AG08396 (cell line): ENCODE measurements at places on chromosomes 3 and 15.
A peak's percentile ranks its signal among the peaks of the same experiment; 100 is the strongest.

- no peak for DNase-seq
Measured at GRCh38 chr15:53681056-53681455, 78.4 kb downstream of the WDR72 start.

DNA sequence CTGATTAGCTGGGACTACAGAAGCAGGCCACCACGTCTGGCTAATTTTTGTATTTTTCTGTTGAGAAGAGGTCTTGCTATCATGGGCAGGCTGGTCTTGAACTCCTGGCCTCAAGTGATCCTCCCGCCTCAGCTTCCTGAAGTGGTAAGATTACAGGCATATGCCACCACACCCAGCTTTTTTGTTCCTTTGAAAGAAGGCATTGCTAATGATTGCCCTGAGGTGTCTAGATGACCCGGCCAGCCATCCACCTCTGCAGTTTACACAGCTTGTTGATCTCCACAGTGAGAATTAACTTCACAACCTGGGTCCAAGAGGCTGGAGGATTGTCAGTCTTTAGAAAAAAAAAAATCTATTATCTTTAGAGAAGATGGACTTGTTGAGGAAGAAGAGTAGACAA is 58.7 kb downstream of the SMAD3 start:
- no peak for DNase-seq

DNA sequence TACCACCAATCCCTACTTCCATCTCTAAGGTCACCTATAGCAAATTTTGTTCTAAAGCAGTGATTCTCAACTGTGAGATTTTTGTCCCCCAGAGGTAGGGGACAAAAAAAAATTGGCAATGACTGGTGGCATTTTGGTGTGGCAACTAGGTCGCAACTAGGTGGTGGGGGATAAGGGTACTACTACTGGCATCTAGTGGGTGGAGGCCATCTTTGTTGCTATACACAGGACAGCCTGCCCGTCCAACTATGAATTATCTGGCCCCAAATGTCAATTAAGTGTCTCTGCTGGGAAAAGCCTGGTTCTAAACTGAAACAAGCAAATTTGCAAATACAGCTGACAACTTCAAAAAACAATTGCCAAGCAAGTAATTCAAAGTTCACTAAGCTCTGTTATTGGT is 1.4 kb downstream of the MTMR10 start:
- no peak for DNase-seq

- DNase-seq, result no peak
Measured at GRCh38 chr3:188001093-188001492, 152.9 kb upstream of the LPP start.

DNA sequence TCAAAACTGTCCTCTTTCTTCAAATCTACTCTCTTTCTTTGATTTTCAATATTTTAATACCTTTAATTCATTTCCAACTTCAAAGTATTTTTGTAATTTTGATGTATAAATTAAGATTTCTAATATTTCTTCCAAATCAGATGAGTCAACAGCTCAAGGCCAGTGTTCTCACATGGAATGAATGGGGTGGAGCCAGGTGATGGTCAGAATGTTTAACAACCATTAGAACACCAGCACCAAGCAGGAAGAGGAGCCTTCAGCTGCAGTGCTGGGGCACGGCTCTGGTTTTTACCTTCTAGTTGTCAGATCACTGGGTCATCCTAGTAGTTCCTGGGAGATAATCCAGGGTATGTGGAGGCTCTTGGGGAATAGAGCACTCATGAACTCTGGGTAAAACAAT is 494.5 kb upstream of the PDZRN3 start:
- no peak for DNase-seq

DNA sequence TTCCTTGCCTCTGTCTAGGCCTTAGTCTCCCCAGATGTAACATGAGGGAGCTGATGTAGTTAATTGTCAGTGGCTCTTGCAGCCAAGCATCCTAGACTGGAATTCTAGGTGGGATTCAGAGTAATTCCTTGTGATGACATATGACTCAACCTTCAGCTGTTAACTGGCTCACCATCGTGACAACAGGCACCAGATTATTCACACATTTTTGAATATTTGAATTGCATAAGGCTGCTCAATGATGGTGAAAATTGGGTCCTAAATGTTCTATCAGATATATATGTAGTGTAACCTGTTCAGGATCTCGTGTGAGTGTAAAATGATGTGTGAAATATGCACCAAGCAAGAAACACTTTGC is 405.1 kb downstream of the LPP start:
- no peak for DNase-seq

GRCh38 chr15:81092559-81092902 is 41.5 kb upstream of the CFAP161 start:
- DNase-seq, result no peak

- no peak for DNase-seq
Measured at GRCh38 chr3:35744419-35744818, 105.1 kb downstream of the ARPP21 start.

- DNase-seq, result no peak
Measured at GRCh38 chr3:14405360-14406238, 3.2 kb downstream of the SLC6A6 start.

DNA sequence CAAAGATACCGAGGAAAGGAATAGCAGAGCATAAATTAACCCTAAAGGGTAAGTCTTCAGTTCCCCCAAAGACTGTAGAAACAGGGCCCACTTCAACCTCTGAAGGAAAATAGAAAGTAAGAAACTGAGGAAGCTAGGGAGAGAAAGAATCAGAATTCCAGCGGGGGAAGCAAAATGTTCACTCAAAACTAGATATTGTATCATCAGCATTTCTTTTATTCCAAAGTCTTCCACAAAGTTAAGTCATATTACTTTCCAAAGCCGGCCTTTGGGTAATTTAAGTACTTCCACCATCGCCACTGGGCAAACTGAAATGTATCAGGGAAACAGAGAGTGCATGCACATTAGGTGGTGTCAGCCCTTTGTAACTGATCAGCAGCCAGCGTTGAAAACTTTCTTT is 88.3 kb downstream of the RSL24D1 start:
- no peak for DNase-seq

DNA sequence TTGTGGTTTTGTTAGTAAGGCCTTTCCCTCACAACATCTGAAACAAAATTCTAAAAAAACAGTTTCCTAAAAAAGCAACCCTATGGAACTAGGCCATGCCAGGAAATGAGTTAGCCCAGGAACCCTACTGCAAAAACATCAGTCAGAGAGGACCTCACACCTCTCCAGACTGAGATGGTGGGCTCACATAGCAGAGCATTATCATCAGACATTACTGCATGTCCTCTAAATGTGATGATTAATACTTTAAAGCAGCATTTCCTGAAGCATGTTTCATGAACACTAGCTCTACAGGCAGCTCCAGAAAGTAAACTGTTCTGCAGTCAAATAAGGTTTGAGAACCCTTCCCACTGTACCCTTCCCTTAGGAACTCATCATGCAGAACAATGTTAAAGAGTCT is 232.3 kb upstream of the MRPL3 start:
- no peak for DNase-seq

GRCh38 chr15:63462088-63462487 is 42.3 kb upstream of the USP3 start:
- no peak for DNase-seq

- DNase-seq, result no peak
Measured at GRCh38 chr15:47437491-47437890, 279.8 kb upstream of the SEMA6D start.

DNA sequence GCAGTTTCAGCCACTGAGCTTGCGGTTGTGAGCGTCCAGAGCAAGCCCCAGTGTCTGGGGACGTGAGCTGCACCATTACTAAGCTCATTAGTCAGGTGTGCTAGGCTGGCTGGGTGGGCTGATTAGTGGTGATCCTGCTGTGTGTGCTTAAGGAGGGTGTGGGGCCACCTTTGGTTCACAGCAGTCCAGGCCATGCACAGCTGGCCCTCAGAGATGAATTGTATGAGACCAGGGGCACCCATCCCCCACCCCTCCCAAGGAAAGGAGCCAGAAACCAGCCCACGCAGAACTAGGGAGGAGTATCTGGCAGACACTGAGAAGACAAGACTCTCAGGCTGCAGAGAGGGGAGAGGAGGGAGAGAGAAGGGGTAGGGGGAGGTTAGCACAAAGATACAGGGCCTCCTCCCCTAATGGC is 3.8 kb downstream of the TYRO3 start:
- DNase-seq, result no peak

GRCh38 chr15:26518885-26519284 is 254.0 kb downstream of the GABRB3 start:
- no peak for DNase-seq

GRCh38 chr3:38541806-38542205 is 45.7 kb downstream of the EXOG start:
- DNase-seq, result no peak

GRCh38 chr3:190252080-190252479 is 70.2 kb downstream of the CLDN1 start:
- peak; percentile 40 for DNase-seq

DNA sequence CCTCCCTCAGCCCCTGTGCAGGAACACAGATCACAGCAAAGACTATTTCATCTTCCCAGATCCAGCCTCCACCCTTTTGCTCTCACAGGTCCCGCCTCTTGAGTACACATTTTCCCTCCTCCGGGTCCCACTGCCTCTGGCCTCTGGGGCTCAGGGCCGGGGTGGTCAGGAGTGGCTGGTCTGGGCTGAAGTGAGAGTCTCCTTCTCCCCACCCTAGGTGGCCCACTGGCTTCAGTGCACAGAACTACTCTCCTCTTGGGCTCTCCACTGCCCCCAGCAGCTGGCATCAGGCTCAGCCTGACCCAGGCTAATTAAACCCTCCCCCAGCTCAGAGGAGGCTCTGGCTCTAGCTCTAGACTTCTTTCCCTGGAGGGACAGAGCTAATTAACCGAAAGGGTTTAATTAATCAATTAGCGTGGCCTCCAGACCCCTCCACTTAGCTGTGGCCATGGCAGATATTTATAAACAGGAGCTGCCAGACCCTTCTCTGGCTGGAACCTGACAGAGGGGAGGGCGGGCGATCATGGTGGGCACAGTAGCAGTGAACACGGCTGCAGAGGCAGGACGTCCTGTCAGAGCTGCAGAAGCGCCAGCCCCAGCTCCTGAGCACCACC is 15.1 kb downstream of the DUSP7 start:
- DNase-seq, result no peak

GRCh38 chr15:78981532-78982313 is 36.9 kb upstream of the CTSH start:
- DNase-seq, result no peak

- DNase-seq, result no peak
Measured at GRCh38 chr3:175606650-175607318, 747.6 kb downstream of the NAALADL2 start.

GRCh38 chr3:144332868-144333267 is 361.2 kb downstream of the DIPK2A start:
- DNase-seq, result no peak

DNA sequence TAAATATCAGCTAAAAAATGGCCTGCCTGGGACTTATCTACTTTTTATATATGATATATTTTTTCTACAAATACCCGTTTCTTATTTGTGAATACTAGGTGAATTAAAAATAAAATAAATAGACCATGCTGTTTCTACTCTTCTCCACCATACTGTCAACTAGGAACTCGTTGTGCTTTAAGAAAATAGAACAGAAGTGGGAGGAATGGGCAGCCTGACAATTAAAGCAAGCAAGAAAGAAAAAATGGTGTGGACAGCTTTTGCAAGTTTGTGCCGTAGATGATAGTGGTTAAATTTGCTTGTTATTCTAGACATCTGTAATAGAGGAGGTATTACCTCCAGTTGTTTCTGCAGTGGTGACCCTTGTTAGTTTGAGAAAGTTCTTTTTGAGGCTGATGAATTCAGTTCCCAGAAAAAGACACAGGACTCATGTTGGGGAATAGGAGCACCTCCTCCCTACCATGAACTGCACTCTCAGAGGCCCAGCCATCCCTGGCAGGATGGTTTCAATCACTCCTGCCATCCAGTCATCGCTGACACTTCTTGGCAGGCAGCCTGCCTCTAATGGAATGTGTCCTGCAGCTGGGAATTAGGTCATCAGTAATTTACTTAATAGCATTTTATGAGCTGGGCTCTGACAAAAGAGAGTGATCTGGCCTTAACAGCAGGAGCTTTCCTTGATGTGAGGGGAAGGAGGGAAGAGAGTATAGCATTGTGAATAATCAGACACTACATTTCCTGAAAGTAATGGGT is 105.0 kb upstream of the GAP43 start:
- DNase-seq, result peak; percentile 60

- DNase-seq, result no peak
Measured at GRCh38 chr3:51681453-51681852, 10.4 kb downstream of the TEX264 start.
